GM13976 (cell line): ENCODE measurements at places on chromosomes 7 and 10.
A peak's percentile ranks its signal among the peaks of the same experiment; 100 is the strongest.

DNA sequence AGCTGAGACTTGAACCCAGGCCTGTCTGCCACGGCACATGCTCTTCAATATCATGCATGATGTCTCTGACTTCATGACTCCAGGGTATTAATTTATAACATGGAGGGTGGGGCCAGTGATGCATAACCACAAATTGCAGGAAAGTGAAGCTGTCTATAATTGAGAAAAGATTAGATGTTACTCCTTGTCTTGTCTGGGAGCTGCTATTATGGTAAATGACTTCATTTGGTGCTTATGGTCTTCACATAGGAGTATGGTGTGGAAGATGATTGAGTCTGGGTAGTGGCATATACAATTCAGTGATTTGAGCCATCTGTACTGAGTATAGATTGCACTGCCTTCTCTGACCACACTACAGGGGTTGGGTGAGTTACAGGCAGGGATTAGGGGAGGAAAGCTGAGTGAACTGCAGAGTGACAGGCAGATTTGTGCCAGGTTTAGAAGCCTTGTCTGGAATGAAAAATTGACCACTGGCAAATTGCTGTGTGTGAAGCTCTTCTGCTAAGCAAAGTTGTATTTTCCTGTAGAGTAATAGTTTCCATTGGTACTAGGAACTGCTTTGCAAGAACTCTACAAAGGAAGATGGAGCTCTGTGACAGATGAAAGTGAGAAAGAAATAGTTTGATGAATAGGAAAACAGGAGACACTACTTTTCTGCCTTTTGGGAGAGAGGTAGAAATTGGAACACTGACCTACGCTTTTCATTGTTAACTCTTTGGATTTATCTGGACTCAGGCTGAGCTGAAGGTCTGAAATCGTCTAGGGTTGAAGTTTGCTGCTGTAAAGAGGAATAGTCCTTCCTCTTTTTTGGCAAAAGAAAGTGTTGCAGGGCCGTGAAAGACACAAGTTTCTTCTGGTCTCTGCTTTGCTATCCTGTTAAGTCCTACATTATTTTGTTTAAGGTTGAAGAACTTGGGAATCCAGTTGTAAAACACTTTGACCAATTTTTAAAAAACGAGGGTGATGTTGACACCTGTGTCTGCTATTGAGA is 2.7 kb downstream of the SND1 start:
- DNase-seq = no peak

DNA sequence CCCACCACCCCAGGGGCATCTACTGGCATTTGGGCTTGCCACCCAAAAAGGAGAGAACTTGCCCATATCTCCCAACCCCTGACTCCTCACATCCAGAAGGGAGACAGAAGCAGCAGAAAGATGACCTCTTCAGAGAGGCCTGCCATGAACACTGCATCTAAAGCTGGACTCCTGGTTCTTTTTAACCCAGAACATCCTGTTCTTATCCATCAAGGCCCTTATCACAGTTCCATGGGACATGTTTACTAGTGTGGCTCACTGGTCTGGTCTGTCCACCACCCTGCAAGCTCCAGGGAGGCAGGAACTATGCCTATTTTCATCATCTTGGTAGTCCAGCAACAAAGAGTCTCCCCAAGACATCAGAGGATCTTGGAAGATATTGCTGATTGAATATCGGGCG is 114.9 kb upstream of the PDLIM1 start:
- DNase-seq = no peak

DNA sequence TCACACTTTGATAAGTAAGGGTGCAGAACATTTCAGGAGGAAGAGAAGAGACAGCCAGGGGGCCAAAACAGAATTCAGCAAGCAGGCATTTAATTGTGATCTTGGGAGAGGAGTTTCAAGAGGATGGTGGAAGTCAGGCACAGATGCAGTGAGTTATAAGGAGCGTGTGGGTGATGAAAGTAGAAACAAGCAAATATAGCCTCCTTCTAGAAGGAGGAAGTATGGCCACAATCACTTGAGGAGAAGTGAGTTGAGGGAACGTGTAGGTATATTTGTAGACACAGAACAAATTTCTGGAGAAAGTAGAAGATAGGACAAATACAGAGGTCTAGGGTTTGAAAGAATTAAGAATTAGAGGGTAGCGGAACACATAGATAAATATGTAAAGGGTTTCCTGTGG is 165.8 kb downstream of the CACNB2 start:
- no peak for DNase-seq

- DNase-seq = no peak
Measured at GRCh38 chr7:28845106-28845505, 113.0 kb downstream of the TRIL start.

DNA sequence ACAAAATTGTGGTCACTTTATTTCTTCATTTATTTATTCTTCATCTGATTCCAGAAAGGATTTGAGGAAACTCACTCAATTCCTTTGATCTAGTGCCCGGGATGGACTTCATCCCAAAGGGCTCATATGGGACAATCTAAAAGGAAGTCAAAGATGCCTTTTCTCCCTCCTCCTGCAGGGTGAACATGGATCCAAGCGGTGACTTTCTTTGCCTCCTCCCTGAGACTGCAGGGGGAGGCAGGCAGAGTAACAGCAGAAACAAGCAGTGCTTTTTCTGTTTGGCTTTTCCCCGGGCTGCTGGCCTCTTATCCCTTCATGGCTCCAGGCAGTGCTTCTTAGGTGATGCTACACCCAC is 10.0 kb upstream of the DNMBP start:
- DNase-seq = no peak

DNA sequence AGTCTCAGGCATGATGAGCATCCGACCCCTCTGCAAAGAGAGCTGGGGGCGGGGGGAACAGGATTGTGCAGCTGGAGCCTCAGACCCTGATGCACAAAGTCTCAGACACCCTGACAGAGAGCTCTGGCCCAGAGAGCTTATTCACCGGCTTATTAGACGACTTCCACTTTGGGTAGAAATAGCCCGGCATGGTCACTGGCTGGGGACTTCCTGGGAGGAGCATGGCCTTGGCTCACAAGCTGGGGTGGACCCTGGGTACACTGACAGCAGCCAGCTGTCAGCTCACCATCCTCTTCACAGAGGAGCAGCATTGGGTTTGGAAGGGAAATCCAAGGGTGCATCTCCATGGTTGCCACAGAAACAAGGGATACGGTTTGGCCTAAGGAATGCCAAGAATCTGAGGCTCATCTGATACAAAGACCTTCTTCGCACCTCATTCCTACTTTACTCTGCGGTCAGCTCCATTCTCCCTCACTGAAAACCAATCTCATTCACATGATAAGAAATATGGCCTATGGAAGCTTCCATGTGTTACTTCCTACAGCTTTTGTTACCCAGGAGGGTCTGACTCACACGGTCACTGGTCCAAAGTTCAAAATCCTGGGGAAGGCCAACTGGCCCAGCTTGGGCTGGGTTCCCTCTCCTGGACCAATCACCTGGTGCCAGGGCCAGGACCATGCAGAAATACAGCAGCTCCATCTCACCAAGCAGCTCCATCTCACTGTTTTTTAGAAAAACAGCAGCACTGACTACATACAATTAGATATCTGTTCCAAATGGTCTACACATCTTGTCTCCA is 25.1 kb downstream of the ZNF467 start:
- no peak for DNase-seq

GRCh38 chr10:86851328-86852207 is 95.1 kb downstream of the BMPR1A start:
- no peak for DNase-seq

DNA sequence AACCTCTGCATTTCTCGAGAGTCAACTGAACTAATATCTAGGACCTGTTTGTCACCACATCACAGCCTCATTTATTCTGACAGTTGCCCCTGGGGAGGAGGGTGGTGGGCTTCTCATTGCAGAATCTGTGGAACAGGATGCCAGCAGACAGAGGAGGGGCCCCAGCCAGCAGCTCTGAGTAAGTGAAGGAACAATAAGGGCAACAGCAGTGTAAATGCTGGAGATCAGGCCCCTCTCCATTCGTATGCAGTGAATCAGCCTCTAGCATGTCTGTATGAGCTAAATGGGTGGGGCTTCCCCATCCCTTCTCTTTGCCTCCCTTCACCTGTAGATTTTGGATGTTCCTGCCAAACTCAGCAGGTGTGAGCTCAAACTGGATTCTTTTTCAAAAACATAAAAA is 7.7 kb upstream of the CPVL start:
- DNase-seq = no peak

GRCh38 chr7:43139137-43139536 is 26.7 kb downstream of the HECW1 start:
- no peak for DNase-seq

- DNase-seq = no peak
Measured at GRCh38 chr10:60041489-60042133, 135.3 kb upstream of the CCDC6 start.

GRCh38 chr10:3169271-3169670 is 3.3 kb downstream of the PITRM1 start:
- no peak for DNase-seq

- DNase-seq = no peak
Measured at GRCh38 chr7:3117081-3117480, 73.4 kb upstream of the CARD11 start.

GRCh38 chr10:125144693-125145623 is 15.4 kb downstream of the CTBP2 start:
- peak; percentile 54 for DNase-seq
